Activated CD4-positive, alpha-beta T cell treated with anti-CD3 and anti-CD28 coated beads for 48 hours (primary cell): ENCODE measurements at places on chromosomes 3 and 15.
A peak's percentile ranks its signal among the peaks of the same experiment; 100 is the strongest.

DNA sequence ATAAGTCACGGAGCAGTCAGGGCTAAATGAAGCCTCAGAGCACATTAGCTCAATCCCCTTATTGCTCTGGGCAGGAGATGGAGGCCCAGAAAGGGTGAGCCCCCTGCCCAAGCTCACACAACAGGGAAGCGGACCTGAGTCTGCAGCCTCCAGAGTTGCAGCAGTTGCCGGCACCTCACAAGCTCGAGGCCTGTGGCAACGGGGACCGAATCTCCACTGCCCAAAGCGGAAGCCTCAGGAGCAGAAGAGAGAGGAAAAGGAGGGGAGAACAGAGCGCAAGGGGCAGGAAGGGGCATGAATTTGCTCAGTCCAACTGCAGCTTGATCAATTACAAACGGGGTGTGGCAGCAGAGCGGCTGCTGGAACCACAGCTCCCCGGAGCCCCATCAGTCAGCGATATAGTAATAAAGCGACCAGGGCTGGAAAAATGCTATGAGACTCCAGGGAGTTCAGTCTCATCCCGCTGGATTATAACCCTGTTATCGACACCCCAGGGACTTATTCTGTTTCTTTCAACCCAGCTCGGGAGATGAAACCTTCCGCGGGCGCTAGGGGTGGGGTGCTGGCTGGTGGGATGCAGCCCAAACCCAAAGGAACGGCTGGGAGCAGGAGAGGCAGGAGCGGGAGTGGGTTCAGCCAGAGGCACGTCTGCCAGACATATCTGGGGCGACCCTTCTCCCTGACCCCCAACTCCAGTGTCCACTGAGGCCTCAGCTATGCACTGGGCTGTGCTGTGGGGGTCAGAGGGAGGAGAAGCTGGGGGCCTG lies 219.7 kb upstream of the LINGO1 start:
- DNase-seq, result no peak

- DNase-seq, result no peak
Measured at GRCh38 chr3:146574173-146574572, 29.8 kb upstream of the PLSCR1 start.

DNA sequence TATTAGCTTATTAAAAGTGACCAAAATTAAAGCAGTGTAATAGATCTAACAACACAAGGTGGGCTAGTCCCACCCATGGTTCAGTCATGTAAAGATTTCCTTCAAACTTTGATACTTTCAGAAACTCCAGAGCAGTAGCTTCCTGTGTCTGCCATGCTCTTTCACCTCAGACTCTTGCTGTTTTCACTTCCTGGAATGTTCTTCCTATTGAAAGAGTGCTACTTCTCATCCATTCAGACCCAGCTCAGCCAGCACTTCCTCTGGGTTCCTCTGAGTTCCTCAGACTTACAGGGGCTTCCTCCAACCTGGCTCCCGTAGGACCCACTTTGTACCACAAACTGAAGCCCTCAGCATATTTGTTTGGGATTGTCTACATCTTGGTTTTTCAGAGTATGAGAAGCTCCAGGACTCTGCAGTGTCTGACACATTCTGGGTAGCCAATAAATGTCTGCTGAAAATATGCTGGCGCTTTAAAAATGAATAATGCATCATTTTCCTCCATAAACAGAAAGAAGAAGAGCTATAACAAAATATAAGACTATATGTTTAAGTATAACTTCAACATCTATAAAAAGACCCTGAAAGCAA lies 18.0 kb downstream of the NCEH1 start:
- DNase-seq, result no peak

GRCh38 chr3:55482496-55483195 lies 4.5 kb downstream of the WNT5A start:
- peak; percentile 13 for DNase-seq

GRCh38 chr3:18438586-18438985 lies 13.4 kb upstream of the SATB1 start:
- peak; percentile 76 for DNase-seq

DNA sequence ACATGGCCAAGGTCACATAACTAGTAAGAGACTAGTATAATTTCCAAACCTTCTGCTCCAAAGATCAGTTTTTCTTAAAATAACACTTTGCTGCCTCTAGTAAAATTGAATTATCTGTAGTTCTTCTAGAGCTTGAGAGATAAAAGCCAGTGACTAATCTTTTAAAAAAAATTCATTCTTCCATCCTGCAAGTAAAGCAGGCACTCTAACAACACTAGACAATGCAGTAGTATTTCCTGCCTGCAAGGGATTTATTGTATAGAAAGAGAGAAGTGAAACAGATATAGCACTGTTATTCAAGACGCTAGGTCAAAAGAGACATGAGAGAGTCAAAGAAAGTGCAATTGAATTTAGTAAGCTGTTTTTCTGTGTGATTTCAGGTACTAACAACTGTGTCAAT lies 159.5 kb upstream of the TBC1D5 start:
- DNase-seq, result no peak

- DNase-seq, result no peak
Measured at GRCh38 chr15:99424131-99424571, 141.6 kb upstream of the MEF2A start.

DNA sequence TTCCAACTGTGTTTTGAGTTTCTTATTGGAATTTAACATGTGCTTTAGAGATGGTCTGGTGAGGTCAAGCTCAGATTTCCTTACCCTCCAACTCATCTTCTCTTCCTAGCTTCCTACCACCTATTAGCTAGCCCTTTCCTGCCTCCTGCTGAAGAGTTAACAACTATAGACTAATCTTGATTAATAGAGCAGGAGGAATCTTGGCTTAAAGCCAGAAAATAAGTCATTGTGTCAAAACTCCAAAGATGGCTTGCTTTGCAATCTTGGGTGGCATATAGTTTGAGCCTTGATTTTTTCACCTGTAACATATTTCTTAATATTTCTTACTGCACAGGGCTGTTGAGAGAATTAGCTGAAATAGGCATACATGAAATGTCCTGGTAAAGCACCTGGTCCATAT lies 27.3 kb downstream of the BCL2L10 start:
- DNase-seq, result no peak

GRCh38 chr15:46039703-46040102 lies 404.9 kb downstream of the SQOR start:
- DNase-seq, result no peak

DNA sequence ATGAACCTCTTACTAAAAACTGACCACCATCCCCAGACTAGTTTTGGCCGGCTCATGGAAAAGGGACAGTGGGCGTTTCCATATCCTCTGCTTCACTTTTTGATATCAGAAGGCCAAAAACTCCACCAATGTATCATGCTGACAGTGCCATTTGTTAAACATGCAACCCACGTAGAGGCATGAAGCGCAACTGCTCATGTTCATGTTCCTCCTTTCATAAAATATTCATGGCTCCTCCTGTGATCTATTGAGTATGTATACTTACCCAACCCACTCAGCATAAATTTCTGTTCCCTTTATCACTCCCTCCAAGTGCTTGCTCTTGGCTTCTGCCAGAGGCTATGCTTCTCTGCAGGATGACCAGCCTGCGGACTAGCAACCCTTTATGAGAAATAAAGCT lies 58.7 kb upstream of the TGFBR2 start:
- DNase-seq, result no peak

GRCh38 chr3:156477323-156477722 lies 77.6 kb downstream of the SSR3 start:
- DNase-seq, result no peak

GRCh38 chr15:53448232-53449015 lies 311.0 kb downstream of the WDR72 start:
- DNase-seq, result no peak
